ENCODE measurements at places on chromosomes 3 and 15.
A peak's percentile ranks its signal among the peaks of the same experiment; 100 is the strongest.

GRCh38 chr15:94099574-94099960 is 131.8 kb upstream of the MCTP2 start:
- DNase-seq, result no peak

- no peak for DNase-seq
These were observed 57.8 kb downstream of the CDC25A start for GRCh38 chr3:48130321-48130904.

DNA sequence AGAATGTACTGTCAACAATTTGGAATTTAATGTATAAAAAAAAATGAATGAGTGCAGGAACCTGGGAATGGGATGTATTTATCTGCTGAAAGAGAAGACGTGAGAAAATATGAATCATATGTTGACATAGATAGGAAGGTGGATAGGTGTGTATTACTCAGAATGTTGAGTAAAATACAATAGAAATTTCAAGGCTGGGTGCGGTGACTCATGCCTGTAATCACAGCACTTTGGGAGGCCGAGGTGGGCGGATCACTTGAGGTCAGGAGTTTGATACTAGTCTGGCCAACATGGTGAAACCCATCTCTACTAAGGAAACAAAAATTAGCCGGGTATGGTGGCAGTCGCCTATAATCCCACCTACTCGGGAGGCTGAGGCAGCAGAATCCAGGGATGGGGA is 202.8 kb downstream of the CADM2 start:
- no peak for DNase-seq

- DNase-seq, result no peak
These were observed 630.4 kb upstream of the ADAMTS9 start for GRCh38 chr3:65318231-65318630.

- DNase-seq, result no peak
These were observed 140.4 kb downstream of the UBE2E2 start for GRCh38 chr3:23343509-23343908.

DNA sequence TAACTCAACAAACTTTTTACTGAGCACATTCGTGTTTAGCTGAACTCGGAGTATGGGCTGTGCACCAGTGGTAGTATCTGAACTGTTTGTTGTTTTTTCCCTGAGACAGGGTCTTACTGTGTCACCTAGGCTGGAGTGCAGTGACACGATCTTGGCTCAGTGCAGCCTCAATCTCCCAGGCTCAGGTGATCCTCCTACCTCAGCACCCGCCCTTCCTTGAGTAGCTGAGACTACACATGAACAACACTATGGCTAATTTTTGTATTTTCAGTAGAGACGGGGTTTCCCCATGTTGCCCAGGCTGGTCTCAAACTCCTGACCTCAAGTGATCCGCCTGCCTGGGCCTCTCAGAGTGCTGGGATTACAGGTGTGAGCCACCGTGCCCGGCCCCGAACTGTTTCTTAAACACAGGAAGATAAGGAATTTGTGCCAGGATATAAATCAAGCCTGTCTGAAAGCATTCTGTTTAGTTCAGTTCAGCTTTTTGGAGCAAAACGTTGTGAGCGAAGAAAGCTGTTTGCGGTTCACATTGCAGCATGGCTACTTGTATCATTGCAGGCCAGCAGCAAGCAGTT is 40.4 kb upstream of the SKOR1 start:
- no peak for DNase-seq

DNA sequence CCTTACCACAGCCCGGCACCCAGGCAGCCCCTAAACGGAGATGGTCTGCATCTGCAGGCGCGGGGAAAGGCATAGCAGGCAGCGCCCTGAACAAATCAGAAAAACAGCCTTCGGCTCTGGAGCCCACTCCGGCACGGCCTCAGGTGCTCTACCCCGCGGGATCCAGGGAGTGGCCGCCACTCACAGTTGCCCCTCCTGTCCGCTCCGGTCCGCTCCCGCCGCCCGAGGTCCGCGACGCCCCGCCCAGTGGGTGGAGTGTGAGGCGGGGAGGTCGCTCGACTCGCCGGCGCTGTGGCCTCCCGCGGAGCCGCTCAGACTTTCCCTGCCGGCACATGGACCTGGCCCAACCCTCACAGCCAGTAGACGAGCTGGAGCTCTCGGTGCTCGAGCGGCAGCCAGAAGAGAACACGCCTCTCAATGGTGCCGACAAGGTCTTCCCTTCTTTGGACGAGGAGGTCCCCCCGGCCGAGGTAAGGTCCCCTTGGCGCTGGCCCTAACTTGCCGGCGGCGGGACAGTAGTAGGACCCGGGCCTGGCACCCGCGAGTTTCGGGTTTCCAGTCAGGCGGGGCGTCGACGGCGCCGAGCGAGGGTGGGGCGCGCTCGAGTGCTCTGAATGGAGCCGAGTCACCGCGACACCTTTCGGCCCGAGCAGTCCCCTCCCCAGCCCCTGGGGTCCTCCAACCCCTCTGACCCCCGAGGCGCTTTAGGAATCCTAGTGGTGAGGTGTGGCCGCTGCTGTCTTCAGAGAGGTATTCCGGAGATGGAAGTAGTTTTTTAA is at the start of gene C3orf52:
Gene C3orf52 (plus strand): TSS at position 314 of the 779 bp plus-strand sequence. CDS start 19 bp downstream, at position 333.
- DNase-seq, result no peak

DNA sequence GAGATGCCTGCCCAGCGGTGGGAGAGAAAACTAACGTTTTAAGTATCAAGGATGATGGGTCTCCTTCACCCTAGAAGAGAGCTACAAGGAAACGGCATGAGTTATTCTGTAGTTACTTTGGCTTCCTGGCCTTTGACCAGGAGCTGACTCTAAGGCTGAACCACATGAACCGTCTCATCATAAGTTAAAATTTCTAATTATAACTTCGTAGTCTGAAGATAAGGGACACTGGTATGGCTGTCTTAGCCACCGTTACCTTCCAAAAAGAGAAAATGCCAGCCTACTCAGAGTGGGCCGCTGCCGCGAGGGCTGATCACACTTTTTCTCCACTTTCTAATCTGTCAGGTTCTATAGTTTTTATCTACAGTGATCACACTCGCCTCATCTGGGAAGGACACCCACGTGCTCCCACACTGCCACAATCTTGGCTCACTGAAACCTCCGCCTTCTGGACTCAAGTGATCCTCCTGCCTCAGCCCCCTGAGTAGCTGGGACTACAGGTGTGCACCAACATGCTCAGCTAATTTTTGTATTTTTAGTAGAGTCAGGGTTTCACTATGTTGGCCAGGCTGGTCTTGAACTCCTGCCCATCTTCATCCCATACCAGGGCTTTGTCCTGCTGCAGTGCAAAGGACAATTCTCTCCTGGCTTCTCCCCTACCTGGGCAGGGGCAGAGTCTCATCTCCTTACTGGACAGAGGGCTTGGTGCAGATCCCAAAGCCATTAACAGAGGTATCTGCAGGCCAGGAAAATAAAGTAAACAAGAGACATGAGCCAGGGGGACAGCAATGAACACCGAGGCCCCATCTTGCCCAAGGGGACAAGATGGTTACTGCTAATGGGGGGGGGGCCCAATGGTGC is 73.4 kb downstream of the RFTN1 start:
- no peak for DNase-seq

- no peak for DNase-seq
These were observed 20.1 kb downstream of the RAB43 start for GRCh38 chr3:129101370-129102138.

- peak; percentile 17 for DNase-seq
These were observed 5.4 kb upstream of the RFX7 start for GRCh38 chr15:56249092-56249491.

DNA sequence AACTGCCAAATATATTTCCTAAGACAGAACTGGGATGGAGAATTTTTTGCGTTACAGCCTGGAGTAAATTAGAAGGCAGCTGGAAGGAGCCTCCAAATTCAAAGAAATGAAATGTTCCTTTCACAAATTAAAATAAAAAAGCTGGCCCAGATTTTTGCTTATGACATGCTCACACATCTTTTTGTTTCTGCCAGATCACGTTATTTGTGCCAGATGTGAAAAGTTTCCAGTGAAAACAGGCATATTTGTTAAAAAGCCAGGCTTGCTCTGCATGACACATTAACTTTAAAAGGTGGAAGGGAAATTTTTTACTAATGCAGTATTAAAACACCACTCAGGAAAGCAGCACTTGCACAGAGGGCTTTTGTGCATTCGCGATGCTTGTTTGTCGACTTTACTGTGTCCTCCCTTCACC is 23.3 kb upstream of the ACKR4 start:
- no peak for DNase-seq

DNA sequence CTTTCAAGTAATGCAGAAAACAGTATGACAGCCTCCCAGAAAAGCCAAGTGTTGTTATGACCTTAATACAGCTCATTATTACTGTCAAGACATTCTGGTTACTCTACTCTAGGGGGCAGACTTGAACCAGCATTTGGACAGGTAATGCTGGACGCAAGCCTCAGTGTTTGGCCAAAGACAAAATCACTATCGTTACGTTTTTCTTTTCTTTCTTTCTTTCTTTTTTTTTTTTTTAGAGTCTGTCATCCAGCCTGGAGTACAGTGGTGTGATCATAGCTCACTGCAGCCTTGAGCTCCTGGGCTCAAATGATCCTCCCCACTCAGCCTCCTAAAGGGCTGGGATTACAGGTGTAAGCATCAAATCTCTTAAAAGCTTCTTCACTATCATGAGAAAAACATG is 29.4 kb upstream of the TMEM45A start:
- peak; percentile 12 for DNase-seq

- DNase-seq, result no peak
These were observed 18.8 kb downstream of the ZXDC start for GRCh38 chr3:126456766-126457388.

DNA sequence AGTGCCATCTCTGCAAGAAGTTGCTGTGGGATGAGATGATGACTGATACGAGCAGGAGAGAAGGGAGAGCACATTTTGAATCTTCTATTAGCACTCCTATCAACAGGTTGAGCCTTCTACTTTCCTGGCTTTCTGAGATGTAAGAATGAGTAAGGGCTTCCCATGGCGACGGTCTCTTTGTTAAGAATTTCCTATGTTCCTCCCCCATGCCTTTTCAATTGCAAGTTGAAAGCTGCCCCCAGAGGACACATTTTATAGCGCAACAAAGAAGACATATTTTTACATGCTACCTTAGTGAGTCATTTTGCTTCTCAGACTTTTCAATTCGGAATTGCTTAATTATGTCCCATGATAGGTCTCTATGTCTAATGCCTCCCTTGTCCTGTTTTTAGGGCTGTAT is 71.3 kb upstream of the LRTM1 start:
- peak; percentile 78 for DNase-seq

DNA sequence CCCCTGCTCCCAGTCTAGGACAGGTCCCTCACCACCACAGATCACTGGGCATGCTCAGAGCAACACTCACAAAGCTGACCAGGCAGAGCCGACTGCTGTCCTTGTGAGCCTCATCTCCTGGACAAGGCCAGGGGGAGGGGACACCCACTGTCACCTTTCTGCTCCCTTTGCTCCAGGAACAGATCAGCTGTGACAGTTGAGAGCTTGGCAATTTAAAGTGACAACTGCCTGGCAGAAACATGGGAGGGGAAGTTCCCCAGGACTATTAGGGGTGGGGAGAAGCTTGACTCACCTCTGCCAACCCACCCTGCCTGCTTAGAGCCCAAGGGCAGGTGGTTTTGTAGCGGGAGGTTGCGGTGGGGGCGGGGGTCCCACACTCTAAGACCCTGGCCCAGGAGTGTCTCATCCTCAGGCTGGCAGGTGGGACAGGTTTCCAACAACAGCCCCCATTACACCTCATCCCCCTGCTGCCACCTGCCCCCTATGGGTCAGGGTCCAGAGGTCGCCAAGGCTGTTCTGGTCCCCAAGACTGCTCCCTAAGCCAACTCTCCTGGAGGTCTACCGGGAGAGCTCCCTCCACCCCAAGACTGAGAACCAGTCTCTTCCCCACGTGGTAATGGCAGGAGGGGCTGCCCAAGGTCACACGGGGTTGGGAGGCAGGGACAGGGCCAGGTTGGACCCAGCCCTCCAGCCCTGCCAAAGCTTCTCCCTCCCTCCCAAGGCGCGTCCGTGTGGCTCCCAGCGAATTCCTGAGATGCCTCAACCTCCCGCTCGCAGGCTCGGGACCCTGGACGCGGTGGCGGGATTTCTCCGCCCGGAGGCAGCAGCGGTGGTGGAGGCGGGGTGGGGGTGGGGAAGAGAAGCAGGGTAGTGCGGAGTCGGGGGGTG is 80.4 kb downstream of the IQSEC1 start:
- DNase-seq, result no peak

- no peak for DNase-seq
These were observed 229.7 kb upstream of the TBL1XR1 start for GRCh38 chr3:177426878-177427495.

GRCh38 chr3:168497741-168498140 is 402.0 kb upstream of the GOLIM4 start:
- DNase-seq, result no peak

DNA sequence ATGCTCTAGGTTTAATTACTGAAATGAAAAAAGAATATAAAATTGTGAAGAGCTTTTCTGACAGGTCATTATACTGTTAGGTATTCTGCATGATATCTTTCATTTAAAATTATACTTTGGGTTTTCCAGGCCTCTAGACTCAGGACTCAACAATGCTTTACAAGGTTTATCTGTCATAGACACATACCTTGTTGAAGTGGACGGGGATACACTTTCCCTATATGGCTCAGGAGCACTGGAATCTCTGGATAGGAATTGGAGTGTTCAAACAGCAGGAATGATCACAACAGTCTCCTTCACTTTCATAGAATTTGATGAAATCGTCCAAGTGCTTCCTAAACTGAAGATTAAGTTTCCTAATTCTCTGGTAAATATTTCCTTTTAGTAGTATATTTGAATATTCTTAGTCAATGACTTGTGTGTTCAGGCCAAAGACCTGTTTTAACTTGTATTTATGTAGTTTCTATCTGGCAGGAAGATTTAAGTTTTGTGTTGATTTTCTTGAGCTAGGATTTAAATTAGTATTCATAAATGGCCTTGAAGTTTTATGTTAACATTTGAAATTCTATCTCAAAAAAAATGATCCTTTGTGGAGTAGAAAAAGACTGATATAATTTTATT is 106.9 kb upstream of the THSD4 start:
- no peak for DNase-seq

DNA sequence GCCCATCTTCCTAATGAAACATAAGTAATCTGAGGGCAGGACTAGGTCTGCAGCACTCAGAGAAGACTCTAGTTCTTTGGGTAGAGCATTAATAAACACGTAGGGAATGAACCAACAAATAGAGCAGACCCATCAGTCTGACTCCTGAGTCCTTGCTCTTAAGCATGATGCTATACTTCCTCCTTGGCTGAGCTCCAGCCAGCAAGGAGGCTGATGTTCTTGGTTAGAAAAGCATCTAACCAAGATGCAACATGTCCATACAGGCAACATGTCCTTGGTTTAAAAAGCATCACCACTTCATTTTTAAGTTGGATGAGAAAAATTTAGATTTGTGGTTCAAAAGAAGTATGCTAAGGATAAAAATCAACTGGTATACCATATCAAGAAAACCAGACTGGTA is 8.5 kb upstream of the MYH15 start:
- DNase-seq, result no peak

GRCh38 chr3:155047672-155048071 is 32.4 kb upstream of the MME start:
- no peak for DNase-seq

GRCh38 chr3:47079432-47079831 is 84.5 kb downstream of the SETD2 start:
- no peak for DNase-seq

DNA sequence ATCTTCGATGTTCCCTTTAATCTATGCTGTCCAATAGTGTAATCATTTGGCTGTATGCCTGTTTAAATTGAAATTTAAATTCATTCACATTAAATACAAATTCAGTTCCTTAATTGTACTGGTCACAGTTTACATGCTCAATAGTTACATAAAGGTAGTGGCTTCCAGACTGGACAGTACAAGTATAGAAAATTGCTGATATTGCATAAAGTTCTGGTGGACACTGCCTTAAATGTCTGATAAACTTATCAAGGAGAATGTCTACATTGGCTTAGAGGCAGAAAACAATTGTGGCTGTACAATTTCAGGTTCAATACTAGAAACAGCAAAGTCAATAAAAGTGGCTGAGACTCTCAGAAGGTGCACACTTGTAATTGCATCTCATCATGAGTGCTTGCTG is 365.2 kb downstream of the RBMS3 start:
- DNase-seq, result no peak

All from AG04449 (cell line).